Hematopoietic multipotent progenitor cell treated with erythropoietin and hydrocortisone succinate and interleukin-3 and kit ligand, for 15 days (in vitro differentiated cells): ENCODE measurements at places on chromosomes 12 and 14.

- DNase-seq = no peak
Observed at GRCh38 chr14:87503711-87504110, 489.3 kb downstream of the GALC start.

- no peak for DNase-seq
Observed at GRCh38 chr12:51275088-51275487, 4.9 kb upstream of the SMAGP start.

DNA sequence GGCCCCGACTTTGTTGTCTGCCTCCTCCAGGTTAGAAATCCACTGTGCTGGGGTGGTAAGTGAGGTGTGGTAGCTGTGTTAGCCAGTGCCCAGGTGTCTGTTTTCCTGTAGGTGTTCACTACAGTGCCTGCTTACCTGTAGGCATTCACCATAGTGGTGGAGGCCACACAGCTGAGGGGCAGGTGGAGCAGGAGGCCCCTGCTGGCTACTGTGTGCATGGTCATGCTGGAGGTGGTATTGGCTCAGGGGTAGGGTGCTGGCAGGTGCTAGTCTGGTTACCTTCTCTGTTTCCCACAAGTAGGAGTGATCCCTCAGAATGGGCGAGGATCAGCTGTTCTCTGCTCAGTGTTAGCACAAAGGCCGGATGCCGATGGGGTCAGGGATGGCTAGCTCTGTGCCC is 217.3 kb downstream of the SYT10 start:
- DNase-seq = no peak

DNA sequence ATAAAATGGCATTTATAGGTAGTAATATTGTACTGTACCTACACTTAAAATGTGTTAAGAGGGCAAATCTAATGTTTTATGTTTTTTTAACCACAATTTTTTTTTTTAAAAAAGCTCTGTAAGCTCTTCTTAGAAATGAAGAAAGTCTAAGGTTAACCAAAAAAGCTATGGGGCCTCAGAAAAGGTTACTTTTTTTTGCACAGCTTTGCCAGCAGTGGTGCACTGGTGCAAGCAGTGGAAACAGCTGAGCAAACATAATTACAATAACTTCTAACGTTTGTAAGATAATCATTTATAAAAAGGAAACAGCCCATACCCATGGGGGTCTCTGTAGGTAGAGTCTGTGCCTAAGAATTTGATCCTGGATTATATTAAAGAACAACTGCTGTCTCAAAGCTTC is 85.1 kb upstream of the NID2 start:
- no peak for DNase-seq

GRCh38 chr14:50778721-50779483 is 52.1 kb downstream of the NIN start:
- DNase-seq = no peak

- peak; percentile 15 for DNase-seq
Observed at GRCh38 chr12:122362755-122363154, 59.7 kb downstream of the CLIP1 start.
